Stimulated activated CD4-positive, alpha-beta T cell treated with anti-CD3 and anti-CD28 coated beads, TNF-alpha, amount 100 ng/mL, for 1 hour (primary cell): ENCODE measurements at places on chromosomes 6 and 20.

- DNase-seq: no peak
These were observed 350.1 kb upstream of the HSF2 start for GRCh38 chr6:122049341-122049740.

- DNase-seq: no peak
These were observed 28.7 kb downstream of the ZBP1 start for GRCh38 chr20:57591289-57592229.

DNA sequence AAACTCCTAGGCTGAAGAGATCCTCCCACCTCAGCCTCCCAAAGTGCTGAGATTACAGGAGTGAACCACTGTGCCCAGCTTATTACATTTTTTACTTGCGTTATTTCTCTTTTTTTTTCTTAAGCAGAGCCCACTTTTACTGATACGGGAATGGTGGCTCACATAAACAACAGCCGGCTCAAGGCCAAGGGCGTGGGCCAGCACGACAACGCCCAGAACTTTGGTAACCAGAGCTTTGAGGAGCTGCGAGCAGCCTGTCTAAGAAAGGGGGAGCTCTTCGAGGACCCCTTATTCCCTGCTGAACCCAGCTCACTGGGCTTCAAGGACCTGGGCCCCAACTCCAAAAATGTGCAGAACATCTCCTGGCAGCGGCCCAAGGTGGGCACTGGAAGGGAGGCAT lies 10.5 kb downstream of the CAPN11 start:
- no peak for DNase-seq

DNA sequence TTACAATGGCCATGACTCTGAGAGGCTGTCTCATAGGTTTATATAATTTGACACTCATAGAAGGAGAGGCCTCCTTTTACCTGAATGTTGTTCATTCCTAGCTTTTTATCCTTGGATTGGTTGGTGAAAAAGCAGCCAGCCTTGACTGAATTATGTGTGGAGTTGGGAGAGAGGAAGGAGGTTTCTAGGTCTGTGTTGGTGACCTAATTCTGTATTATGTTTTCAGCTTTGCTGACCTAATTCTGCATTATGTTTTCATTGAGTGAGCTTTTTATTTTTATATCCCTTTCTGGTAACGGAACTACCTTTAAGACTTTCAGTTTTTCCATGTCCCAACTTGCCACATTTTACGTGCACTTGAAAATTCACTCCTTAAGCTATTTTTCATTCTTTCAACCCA lies 59.1 kb upstream of the RNF144B start:
- DNase-seq: no peak

DNA sequence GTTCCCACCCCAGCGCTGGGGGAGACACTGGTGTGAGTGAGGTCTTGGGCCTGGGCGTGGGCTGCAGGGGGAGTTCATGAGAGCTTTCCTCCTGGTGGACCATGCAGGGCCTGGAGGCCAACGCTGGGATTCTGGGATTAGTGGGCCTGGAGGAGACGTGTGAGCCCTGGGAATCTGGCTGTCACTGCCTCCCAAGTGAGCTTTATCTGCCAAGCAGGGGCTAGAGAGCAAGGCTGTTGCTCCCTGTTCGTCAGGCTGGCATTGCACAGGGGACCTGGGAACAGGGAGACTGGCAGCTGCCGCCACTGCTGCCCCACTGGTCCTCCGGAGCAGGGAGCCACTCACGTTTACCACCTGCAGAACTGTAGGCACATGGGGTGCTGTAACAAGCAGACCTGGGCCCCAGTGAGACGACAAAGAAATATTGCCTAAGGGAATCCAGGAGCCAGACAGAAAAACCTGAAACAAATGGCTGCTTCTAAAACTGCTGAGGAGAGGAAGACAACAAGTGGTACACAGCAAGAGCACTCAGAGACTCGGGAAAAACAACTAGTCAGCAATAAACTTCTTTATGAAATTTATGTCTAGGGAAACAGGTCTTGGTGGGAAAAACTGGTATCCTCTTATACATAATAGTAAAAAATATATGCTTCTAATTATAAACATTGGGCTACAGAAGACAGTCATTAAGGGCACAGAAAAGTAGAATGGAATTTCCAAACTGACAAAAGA lies 45.2 kb downstream of the PPP1R3G start:
- DNase-seq: no peak

DNA sequence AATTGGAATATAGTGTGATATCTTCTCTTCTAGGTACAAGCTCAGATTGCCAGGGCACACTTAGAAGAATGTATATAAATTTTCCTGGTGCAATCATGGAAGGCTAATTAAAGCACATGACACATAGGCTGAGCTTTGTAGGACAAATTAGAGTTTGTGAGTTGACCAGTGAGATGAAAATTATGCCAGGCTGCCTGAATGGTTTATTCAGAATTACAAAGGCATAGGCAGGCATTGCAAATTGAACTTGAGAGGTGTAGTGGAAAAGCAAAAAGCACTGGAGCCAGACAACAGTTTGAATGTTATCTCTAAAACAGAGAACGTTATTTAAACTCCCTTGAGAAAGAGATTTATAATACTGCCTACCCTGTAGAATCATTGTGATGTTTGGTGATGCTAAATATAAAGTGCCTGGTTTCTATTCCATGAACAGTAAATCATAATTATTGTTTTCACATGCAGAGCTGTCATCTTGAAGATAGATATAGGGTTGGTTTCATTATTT lies 712.1 kb downstream of the TBC1D32 start:
- DNase-seq: no peak

GRCh38 chr6:136036601-136037000 lies 185.1 kb downstream of the PDE7B start:
- DNase-seq: no peak

DNA sequence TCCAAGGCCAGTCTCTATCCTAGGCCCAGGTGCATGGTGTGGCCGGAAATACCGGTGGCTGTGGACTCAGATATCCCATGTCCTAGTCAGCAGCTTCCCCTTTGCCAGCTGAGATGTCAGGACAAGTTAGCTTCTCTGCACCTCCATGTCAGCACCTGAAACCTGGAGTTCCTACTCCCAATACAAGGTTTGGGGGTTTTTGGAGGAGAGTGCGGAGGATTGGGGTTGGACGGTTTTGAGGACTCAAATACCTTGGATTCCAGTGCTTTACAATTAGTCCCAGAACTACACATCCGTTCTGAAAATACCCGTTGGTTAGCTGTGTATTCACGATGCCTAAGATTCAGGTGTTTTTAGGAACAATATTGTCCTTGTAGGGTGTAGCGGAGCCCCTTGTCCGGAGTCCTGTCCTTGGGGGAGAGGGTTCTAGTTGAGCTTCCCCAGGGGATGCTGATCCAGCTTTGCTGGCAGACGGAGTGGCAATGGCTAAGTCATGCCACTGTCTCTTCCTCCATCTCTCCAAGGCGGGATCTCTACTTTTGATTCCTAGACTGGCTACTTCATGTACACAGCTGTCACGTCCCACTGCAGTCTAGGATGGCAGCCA lies 45.0 kb downstream of the ADNP start:
- DNase-seq: no peak

DNA sequence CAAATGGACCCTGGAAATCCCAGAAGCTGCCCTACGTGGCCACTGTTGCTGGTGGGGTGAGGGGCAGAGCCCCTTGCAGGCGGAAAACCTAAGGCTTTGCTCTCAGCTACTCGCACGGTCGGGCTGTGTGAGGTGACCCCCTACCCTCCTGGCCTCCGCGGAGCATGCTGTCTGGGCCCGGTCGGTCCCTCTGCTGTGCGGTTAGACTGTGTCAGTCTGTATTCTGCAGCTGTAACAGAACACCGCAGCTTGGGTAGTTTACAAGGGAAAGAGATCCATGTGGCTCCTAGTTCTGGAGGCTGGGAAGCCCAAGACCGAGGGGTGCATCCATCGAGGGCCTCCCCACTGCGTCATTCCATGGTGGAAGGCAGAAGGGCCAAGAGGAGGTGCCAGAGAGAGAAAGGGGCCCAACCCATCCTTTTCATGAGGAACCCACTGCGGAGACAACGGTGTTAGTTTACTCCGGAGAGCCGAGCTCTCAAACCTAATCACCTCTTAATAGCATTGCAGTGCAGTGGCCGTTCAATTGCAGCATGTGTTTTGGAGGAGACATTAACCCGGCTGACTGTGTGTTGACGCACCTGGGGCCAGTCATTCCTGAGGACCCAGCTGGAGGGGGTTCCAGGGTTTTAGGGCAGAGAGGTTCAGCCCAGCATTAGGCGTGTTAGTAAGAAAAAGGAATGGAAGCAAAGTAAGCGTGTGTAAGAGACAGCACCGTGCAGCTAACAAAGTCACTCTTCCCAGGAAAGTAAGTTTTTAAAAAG lies 18.3 kb downstream of the COL9A3 start:
- no peak for DNase-seq

DNA sequence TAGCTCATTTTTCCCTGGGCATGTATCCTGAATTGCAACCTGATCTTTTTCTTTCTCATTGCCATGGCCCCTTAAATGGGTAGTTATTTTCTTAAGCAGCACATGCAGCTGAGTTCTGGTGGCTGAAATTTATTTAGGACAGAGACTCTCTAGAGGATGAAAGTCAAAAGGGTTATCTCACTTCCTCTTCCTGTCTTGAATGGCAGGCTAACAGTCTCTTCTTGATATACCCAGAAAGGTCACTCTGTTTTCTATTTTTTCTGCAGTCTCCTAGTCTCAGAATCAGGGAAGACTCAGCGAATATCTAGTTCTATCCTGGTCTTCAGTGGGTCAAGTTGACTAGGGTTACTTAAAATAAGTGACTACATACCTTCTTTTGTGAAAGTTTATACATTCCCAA lies 243.3 kb downstream of the EPHA7 start:
- DNase-seq: no peak

DNA sequence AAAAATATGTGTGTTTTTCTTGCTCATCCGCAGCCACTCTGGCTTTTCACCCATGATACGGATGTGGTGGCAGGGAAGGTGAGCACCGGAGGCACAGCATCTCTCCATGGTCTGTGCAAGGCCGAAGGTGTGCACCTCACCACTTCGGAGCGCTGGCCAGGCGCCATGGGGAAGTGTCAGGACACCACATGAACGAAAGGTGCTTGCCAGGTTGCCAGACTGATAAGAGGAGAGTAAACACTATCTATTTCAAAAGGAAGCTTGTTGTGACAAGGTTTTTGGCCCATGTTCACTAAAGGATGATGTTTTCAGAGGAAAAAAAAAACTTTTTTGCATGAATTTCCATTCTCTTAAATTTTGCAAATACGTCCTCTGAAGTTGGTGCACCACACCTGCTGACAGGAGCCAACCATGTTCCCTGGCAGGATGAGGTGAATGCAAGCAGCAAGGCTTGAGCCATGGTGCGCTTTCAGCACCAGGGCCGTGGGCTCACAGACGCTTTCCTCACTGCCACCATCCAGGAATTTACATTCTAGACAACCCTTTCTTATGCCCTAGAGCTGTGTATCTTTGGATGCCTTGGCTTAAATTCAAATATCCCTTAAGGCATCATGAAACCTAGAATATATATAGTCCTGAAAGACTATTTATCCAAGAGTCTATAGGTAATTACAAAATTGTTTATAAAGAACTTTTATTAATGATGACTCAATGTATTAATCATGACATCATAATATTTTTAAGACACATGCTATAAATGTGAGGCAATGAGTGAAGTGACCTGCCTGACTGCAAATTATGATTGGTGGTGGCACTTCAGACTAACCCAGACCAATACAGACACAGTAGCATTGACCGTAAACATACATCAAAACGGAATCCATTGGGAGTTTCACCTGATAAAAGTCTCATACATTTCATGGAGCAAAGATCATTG lies 234.5 kb downstream of the TFAP2A start:
- no peak for DNase-seq

- no peak for DNase-seq
These were observed 2.5 kb downstream of the HINT3 start for GRCh38 chr6:125959041-125959440.

- no peak for DNase-seq
These were observed 179.2 kb downstream of the CLIC5 start for GRCh38 chr6:45836438-45836824.

DNA sequence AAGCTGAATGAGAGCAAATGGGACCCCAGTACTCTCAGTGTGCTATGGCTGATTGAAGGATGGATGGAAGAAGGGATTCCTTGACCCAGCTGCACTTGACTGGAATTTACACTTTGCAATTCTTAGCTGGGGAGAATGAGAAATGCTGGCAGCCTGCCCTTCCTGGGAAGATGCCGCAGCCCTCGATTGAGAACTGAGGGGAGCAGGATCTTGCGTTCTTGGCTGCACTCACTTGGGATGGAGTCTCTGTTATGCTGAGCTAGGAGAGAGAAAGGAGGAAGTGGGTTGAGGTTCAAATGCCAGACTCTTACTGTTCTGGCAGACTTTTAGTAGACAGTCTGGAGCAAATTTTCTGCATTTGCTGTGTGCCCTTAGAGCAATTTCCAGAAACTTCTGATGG lies 221.2 kb downstream of the FNDC1 start:
- no peak for DNase-seq

DNA sequence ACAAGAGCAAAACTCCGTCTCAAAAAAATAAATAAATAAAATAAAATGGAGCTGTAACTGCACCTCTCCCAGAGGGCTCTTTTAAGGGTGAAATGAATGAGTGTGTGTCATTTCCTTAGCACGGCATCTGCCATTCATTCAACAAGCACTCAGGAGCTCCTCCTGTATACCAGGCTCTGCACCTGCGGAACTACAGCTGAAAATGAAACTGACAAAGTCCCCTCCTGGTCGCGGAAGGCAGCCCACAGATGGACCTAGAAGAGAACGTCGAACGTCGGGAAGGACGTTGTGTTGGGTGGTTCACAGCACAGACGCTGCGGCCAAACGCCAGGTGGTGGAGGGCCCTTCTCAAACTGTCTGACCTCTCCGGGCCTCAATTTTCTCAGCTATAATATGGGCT lies 256.4 kb downstream of the TFAP2C start:
- DNase-seq: no peak

- DNase-seq: no peak
These were observed 51.6 kb upstream of the BMP6 start for GRCh38 chr6:7674291-7674690.

DNA sequence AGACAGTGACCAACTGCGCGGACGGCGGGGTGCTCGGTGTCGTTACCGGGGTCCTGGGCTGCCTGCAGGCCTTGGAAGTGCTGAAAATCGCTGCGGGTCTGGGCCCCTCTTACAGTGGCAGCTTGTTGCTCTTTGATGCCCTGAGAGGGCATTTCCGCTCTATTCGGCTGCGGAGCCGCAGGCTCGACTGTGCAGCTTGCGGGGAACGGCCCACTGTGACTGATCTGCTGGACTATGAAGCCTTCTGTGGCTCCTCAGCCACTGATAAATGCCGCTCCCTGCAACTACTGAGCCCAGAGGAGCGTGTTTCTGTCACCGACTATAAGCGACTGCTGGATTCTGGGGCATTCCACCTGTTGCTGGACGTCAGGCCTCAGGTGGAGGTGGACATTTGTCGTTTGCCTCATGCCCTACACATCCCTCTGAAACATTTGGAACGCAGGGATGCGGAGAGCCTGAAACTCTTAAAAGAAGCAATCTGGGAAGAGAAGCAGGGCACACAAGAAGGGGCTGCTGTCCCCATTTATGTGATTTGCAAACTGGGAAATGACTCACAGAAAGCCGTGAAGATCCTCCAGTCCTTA lies 1.0 kb downstream of the MOCS3 start:
- DNase-seq: no peak

- no peak for DNase-seq
These were observed 315.6 kb downstream of the ESR1 start for GRCh38 chr6:152123076-152123475.
